ENCODE measurements at places on chromosomes 2 and 18. TPM values are rescaled to one million over a fixed set of nuclear protein-coding genes. Genes with fewer than 3 reads are reported as not detected.

Gene FSHR
- total RNA-seq = not detected

Gene CYS1
- total RNA-seq = 0.09 TPM

- no peak for ATAC-seq
Observed at GRCh38 chr2:220432645-220433044, 805.2 kb downstream of the SLC4A3 start.

Gene CRYGC
- total RNA-seq = not detected

DNA sequence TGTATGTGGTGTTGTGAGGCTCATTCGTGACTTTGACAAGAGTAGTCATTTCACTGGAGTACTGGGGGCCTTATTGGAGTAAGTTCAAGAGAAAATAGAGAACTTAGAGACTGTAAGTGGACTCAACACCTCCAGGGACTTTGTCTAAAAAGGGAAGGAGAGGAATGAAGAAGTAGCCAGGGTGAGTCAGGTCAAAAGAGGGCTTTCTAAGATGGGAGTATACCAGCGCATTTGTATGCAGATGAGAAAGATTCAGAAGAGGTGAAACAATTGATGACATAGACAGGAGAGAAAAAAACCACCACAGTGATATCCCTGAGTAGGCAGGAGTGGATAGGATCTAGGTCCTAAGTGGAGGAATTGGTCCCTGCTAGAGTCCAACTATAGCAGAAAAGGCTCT is 246.8 kb downstream of the IKZF2 start:
- ATAC-seq = no peak

- ATAC-seq = no peak
Observed at GRCh38 chr2:200099256-200099655, 143.9 kb downstream of the MAIP1 start.

GRCh38 chr2:65511306-65511705 is 78.9 kb upstream of the SPRED2 start:
- ATAC-seq = no peak

Gene RUFY4
- 0.19 TPM for total RNA-seq

- ATAC-seq = no peak
Observed at GRCh38 chr18:52082246-52082645, 257.8 kb upstream of the DCC start.

Gene C2orf78
- total RNA-seq = 0.08 TPM

GRCh38 chr2:133138693-133139092 is 429.6 kb downstream of the NCKAP5 start:
- ATAC-seq = no peak

Gene ACOXL
- not detected for total RNA-seq

GRCh38 chr2:118309946-118310680 is 221.8 kb downstream of the INSIG2 start:
- peak; percentile 80 for ATAC-seq

Gene MDH1
- 183 TPM for total RNA-seq

DNA sequence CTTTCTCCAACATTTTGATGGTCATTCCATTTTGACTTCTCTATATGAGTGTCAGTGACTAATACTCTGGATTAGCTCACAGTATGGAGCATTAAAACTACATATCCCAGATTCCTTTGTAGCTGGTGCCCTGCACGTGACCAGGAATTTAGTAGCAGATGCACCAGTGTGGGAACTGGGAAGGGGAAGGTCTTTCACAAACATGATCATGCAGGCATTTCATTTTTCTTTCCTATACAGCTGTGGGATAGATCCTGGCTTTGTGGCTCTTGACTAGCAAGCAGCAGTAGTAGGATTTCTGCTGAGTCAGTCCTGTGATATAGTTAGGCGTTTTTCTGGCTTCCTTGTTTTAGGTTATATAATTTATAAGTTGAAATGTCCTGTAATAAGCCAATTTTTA is 971.0 kb upstream of the CDH2 start:
- no peak for ATAC-seq

Gene GATA6
- not detected for total RNA-seq

Gene CNTNAP5
- total RNA-seq = not detected

- no peak for ATAC-seq
Observed at GRCh38 chr2:197312186-197312585, 1.6 kb upstream of the ANKRD44 start.

DNA sequence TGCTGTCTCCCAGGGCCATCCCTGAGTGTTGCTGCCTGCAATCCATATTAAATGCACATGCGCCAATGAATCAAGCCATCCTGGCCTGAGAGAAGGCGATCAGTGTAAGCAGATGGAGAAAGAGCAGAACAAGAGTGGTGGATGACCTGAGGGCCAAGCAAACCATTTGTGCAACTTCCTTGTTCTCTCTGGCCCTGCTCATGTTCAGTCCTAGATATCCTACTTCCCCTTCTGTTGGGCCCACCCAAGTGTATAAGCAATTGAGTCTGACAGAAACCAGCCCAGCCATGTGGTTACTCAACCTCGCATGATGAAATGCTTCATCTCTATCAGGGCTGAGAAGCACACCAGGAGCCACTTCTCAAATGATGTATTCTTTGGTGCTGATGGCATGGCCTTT is 383.1 kb upstream of the ID2 start:
- no peak for ATAC-seq

Gene ADD2
- 2.0 TPM for total RNA-seq

Gene CDH2
- not detected for total RNA-seq

GRCh38 chr18:9690418-9691188 is 17.5 kb upstream of the RAB31 start:
- ATAC-seq = no peak

Gene NMUR1
- 0.15 TPM for total RNA-seq

DNA sequence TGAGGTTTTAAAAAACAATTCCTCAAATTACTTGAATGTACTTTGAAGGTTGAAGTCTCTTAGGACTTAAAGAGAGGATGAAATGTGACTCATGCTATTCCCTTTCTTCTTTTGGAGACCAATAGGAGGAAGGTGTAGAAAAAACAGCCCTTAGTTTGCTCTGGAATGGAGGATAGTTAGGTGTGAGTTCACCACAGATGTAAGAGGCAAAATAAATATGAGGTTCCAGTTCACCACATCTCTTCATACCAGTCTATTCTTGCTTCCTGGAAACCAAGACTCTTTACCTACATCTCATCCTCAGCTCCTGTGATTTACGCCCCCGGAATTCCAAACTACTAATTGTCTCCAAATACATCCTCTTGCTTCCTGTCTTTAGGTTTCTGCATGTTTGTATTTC is 77.5 kb upstream of the TTC21B start:
- no peak for ATAC-seq

- ATAC-seq = no peak
Observed at GRCh38 chr2:156826341-156826933, 390.3 kb downstream of the GPD2 start.

- ATAC-seq = no peak
Observed at GRCh38 chr2:186136860-186137259, 349.2 kb upstream of the ZC3H15 start.

Gene APCDD1
- total RNA-seq = not detected

GRCh38 chr18:58530801-58531200 is 98.1 kb downstream of the ALPK2 start:
- no peak for ATAC-seq

DNA sequence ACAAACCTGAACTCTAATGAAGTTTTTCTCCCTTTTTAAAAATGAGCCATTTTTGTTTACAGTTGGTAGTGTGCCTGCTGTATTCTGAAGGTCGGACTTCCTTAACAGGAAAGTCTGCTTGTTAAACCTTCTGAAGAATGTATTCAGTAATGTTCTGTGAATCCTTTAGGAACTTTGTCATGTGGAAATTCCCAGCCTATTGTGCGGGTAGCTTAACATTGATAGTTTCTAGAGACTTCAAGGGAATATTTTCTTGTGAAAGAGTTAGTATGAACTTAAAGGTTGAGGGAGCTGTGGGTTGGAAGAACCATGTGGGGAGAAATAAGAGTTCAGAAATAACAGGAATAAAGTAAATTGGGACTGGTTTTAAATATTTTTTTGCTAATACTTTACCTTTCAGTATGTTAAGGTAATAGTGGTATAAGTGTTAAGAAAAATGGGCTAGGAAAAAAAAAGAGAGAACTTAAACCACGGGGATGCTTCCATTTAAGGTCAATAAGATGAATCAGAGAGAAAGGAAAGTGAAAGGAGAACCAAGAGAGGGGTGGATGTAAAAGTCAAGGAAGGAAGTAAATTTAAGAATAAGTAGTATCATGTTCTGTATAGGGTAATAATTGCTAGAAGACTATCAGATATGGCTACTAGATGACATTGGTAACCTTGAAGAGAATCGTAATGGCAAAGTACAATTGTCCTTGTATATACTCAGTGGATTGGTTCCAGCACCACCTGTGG is 90.5 kb downstream of the PMS1 start:
- peak; percentile 38 for ATAC-seq

DNA sequence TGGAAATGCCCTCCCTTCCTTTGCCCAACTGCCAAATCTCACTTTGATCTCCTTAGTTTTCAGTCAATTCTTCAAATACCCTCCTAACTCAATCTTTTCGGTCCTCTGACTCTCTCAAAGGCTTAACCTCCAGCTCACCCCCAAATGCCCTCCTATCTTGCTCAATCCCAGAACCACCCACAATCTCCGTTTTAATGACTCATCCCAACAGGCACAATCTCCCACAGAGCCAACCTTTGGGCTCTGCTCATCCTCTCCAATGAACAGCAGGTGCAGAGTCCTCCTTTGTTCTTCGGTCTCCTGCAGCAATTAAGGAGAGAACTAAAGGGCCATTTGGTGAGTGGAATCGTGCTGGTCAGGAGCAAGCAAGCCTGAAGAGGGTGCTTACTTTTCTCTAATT is 366.1 kb upstream of the CRIM1 start:
- peak; percentile 37 for ATAC-seq

DNA sequence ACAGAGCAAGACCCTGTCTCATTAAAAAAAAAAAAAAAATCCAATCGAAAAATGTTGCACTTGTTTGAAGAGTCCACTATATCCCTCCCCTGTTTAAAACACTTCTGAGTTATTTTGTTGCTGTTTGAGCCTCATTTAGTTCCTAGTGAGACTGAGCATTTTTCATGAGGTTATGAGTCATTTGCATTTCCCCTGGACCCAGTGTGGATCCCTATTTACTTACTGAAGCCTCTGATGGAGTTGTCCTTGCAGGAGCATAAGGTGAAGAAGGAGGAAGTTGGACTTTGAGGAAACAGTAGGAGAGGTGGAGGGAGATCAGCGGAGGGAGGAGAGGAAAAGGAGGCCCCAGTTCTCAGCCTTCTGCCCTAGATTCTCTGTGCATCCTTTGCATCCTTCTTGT is 5.1 kb downstream of the CXCR1 start:
- no peak for ATAC-seq

Gene IL1RL2
- 2.7 TPM for total RNA-seq

DNA sequence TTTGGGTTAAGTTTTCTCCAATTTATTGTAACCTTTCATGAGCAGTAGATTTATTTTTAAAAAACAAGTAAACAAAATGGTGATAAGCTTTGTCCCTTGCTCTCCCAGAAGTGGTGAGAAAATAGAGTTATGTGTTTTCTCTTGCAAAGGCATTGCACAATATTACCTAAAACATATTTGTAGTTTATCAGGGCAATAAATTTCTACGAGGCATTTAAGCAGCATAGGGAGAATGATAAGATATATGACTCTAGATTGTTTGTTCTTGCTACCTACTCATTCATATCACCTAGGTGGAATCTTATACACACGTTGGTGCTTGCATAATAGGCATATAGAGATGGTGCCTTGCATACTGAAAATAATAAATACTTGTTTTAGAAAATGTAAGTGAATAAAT is 201.7 kb downstream of the MYO1B start:
- no peak for ATAC-seq

DNA sequence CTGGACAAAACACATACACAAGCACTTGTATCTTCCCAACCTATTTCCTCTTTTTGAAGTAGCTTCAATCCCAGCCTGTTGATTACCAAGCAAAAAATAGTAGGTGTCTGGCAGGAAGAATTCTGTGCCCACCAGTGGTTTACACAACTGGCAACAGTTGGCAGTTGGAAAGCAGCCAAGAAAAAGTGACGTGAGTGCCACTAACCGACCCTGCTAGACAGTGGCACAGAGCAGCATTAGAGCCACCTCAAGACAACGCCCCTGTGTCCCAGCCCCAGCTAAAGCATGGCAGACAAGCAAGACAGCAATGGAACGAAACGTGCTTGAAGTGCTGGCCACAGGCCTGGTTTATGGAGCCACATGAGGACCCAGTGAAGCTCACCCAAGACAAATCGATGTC is 379.6 kb downstream of the FBXO15 start:
- no peak for ATAC-seq

Measured in activated T-helper 17 cell treated with anti-CD3 and anti-CD28 coated beads, Interleukin-2, amount 50 U/mL, for 72 hours (primary cell).